ENCODE measurements at places on chromosomes 5 and 9.
A peak's percentile ranks its signal among the peaks of the same experiment; 100 is the strongest.

- no peak for ATAC-seq
These were observed 88.0 kb upstream of the MAN2A1 start for GRCh38 chr5:109601736-109602135.

- ATAC-seq: no peak
These were observed 60.7 kb upstream of the SYNPO start for GRCh38 chr5:150579462-150580400.

DNA sequence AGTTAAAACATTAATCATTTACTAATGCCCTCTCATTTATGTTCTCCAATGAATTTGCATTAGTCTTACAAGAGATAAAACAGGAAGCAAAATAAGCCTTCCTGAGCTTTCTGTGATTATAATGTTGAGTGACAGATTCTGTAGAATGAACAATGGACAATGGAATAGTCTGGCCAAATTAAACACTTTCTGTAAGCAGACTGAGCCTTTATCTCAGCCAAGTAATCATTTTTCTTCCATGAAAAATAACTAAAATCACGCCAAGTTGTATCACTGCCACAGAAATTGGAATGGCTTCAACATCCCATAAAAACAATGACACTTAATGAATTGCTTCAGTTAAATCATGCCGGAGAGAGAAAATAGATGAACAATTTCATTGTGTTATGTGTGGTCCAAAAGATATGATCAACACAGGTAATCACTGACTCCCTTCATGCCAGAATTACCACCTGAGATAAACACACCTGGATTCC lies 63.0 kb downstream of the TSSK1B start:
- ATAC-seq: no peak

GRCh38 chr5:170216257-170216864 lies 16.4 kb upstream of the C5orf58 start:
- peak; percentile 91 for ATAC-seq

DNA sequence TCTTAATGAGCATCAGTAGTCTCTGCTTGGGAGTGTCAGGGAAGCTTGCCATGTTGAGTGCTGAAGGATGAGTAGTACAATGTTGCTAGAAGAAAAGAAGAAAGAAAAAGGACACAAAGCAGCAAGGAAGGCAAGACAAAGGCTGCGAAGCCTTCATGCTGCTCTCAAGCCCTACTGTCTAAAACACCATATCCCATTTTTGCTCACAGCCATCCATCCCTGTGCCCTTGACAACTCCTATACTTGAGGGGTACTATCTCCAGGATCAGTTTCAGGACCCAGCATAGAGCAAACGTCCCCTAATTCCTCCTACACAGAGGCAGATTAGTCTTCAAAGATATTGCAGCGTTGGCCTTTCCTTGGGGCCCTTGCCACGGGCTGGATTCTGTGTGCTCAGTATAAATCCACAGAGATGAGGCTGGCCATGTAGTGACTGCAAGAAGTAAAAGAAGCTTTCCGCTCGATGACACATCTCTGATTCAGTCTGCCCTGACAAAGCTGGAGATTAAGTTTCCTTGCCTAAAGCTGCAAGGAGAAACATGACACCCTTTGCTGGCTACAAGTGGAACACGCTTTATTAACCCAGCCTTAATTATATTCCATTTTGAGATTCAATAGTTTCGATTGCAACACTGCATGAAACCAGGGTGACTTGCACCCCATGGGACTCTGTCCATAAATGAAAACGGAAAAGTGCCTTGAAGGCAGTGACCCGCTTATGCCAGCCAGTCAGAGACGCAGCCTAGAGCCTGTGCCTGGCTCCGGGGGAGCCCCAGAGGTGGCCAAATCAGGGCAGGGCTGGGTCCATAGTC lies 304.6 kb downstream of the ACTL7B start:
- peak; percentile 96 for ATAC-seq

GRCh38 chr5:89452081-89452480 lies 569.1 kb upstream of the MEF2C start:
- ATAC-seq: no peak

DNA sequence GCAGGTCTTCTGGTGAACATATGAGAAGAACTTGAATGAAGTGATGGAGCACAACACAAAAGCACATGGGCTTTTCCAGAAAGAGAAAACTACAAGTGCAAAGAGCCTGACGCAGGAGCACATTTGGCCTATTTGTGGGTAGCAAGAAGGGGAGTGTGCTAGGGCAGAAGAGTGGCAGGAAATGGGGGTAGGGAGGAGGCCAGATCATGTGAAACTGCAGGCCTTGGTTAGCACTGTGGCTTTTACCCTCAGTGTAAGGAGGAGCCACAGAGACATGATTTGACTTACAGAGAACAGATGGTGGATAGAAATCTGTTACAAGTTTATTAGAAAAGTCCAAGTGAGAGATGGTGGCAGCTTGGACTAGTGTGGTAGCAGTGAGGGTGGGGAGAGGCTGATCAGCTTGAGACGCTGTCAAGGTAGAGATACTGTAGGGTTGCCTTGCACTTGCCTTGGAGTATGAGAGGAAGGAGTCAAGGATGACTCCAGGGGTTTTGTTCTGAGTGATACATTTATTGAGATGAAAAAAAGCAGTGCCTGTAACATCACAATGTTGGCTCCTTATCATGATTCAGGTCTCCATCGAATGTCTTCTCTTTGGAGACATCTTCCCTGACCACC lies 126.7 kb downstream of the PPP2R2B start:
- no peak for ATAC-seq

- ATAC-seq: no peak
These were observed 40.3 kb downstream of the UBE2D2 start for GRCh38 chr5:139601429-139601828.

GRCh38 chr5:57276353-57276752 lies 102.5 kb downstream of the GPBP1 start:
- ATAC-seq: no peak

DNA sequence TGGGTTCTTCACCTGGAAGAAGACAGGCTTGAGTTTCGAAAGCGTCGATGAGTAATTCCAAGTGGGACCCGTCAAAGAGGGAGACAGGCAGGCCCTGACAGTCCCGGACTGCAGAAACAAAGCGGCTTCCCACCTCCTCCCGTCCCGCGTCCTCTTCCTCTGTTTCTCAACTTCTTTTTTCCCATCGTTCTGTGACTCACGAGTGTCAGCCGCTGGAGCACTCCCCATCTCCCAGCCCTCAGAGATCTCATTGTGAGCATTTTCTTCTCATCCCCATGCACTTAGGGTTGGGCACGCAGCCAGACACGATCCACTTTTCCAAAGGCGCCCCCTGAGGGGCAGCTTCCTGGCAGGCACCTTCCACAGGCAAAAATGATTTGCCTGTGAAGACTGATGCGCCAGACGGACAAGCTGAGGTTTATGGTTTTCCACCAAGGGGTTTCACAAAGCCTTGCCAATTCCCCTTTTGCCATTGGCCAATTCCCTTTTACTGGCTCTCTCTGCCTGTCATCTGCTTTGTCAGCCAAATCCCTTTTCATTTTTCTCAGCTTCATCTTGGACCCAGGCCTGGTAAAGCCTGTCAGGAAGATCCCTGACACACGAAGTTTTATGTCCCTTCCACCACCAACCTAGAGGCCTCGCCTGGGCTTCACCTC lies 86.5 kb upstream of the ANKRD55 start:
- ATAC-seq: peak; percentile 50

DNA sequence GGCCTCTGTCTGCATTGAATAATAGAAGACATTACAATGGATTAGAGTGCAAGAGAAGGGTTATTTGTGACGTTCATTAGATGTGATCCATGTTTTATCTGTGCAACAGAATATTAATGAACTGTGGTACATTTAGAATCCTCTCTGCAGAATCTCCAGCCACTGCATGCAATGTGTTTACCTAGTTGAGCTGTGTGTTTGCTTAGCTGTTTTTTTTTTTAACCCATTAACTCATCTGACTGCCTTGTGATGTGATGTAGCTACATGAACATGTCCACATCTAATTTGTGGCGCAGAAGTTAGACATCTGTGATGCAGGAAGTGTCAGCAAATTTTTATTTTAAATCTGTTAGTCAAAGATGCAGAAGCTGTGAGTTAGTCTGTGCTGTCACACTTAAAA lies 236.9 kb downstream of the CD180 start:
- ATAC-seq: peak; percentile 46

- ATAC-seq: no peak
These were observed 585.8 kb upstream of the SEMA6A start for GRCh38 chr5:117160391-117160790.

DNA sequence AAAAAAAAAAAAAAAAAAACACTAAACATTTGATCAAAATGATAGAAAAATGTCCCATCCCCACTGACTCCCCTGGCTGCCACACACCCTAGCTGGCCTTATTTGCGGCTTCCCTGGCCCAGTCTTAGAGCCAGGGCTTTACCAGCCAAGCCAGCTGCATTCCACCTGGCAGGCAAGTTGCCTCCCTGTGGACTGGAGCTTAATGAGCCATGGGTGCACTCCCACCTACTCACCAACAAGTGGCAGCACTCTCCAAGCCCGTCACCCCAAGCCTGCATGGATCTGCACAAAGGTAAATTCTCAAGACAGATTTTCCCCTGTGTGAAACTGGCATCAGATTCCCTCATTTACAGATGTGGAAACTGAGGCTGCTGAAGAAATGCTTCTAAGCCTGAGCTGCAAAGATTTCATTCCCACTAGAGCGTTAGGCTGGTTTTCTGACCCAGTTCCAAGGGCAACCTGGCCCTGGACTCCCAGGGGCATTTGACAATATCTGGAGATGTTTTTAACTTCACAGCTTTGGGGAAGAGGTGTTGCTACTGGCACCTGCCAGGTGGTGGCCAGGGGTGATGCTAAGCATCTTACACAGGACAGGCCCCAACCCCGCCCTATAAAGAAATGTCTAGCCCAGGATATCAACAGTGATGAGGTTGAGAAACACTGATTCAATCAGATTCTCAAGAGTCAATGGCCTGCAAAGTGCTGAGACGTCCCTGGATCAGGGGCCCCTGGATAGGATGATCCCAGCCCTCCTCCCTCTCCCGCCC lies 21.9 kb upstream of the VDAC1 start:
- ATAC-seq: peak; percentile 95

DNA sequence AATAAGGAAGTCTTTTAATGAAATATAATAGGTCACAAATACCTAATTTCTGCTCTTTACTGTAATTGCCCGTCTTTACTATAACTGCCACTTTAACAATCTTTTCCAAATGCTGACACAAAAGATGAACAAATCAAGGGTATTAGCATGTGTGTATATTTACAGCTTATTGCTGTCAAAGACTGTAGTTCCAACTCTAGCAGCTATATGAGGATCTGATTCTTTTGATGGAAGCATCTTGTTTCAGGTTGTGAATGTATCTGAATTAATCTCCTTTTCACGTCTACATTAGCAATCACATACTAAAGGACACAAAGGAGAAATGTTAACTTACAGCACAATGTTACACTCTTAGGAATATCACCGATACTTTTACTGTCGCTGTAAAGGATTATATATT lies 27.9 kb downstream of the RFX3 start:
- peak; percentile 35 for ATAC-seq

DNA sequence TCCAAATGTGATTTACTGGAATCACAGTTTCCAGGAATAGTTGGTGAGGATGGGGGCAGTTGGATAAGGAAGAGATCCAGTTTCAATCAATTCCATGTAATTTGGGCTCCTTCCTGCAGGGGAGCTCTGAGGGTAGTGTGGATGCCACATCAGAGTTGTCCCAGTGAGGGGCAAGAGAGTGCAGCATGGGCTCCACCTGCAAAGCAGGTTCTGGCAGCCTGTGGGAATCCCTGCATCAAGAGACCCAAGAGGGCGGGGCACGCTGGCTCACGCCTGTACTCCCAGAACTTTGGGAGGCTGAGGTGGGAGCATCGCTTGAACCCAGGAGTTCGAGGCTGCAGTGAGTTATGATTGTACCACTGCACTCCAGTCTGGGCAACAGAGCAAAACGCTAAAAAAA lies 188.5 kb downstream of the CACNA1B start:
- no peak for ATAC-seq

Measured in SK-N-SH treated with all-trans-retinoic acid at 6 μM for 48 hours (cell line).